ENCODE measurements at places on chromosomes 6 and 20.

GRCh38 chr6:47502920-47503319 lies 25.3 kb downstream of the CD2AP start:
- no peak for DNase-seq

- no peak for DNase-seq
Measured at GRCh38 chr6:72417759-72418158, 204.1 kb upstream of the KCNQ5 start.

GRCh38 chr20:48667889-48668413 lies 159.8 kb downstream of the PREX1 start:
- DNase-seq = no peak

DNA sequence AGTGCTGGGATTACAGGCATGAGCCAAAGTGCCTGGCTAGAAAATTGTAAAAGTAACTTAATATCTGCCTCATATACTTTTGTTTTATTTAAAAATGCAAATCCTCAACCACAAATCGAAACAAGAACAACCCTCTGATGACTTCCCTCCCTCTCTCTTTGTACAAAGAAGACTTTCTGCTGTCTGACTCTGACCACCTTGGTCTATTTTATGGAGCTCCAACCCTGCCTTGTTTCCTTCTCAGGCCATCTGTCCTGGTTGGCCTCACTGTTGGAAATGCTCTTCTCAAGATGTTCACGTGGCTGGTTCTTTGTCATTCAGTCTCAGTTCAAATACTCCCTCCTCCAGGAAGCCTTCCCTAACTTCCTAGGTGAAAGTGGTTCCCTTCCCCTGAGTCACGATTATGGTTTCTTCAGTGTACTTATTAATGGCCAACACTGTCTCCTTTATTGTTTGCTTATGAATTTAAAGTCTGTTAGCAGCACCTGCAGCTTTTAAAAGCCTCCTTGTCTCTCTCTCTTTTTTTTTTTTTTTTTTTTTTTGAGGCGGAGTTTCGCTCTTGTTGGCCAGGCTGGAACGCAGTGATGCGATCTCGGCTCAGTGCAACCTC lies 151.5 kb upstream of the SALL4 start:
- no peak for DNase-seq

DNA sequence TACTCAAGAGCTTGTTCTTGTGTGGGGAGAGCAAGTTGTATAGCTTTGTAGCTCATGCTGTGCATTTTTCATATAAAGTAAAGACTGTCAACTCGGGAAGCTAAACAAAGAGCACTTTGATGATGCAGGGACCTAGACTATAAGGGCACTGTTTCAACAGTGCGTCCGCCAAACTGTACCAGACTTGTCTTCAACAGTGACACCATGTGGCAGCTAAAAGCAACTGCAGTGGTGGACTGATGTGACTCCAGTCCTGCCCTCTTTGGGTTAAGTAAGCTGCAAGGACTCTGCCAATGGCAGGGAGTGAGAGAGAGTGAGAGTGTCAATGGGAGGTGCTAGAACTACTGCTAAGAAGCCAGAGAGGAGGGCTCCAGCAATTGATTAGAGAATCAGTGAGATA lies 48.1 kb upstream of the MC3R start:
- DNase-seq = no peak

All from suppressor macrophage (primary cell).